ENCODE measurements at places on chromosomes 11 and 22.
A peak's percentile ranks its signal among the peaks of the same experiment; 100 is the strongest.

DNA sequence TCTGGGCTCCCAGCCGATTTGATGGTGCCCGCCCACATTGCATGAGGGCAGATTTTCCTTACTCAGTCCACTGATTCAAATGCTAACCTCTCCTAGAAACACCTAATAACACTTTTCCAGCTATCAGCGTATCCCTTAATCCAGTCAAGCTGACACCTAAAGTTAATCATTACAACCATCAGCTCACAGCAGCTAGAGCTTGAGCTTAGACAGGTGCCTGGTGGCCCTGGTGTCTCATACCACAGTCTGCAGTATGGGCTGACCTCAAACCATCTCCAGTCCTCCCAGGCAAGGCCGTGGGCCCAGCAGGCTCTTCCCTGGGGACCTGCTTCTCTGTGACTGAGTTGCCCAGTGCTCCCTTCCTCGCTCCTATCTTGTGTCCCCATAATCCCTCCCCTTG is 174.4 kb upstream of the NECTIN1 start:
- DNase-seq: peak; percentile 46

- DNase-seq: peak; percentile 67
These were observed 1329.0 kb downstream of the LRRC4C start for GRCh38 chr11:40130427-40130826.

- peak; percentile 74 for DNase-seq
These were observed 15.8 kb upstream of the SIK2 start for GRCh38 chr11:111586388-111586831.

DNA sequence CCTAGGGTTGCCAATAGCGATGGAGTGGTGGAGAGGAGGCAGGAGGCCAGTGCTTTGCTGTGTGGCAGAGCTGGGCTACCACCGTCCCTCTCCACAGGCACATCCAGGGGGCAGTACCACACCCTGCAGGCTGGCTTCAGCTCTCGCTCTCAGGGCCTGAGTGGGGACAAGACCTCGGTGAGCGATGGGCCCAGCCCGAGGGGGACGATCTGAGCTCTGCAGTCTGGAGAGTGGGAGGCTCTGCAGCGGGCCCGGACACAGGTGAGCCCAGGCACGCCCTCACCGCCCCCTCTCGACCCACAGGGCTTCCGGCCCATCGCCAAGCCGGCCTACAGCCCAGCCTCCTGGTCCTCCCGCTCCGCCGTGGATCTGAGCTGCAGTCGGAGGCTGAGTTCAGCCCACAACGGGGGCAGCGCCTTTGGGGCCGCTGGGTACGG is 2.5 kb downstream of the PKP3 start:
- DNase-seq: peak; percentile 55

DNA sequence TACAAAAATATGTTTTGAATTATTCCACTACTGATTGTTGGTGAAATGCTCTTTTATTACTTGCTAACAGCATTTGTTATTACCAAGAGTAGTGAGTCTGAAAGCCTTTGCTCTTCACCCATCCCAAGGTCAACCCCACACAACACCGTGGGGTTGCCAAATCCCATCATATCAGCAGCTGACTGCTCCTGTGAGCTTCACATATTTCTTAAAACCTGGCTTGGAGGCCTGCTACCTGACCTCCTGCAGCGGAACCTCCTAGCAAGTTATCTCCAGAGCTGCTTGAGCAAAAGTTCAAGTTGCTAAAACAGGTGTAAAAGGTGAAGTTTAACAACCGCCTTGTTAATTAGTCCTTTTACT is 20.1 kb upstream of the EIF3M start:
- no peak for DNase-seq

GRCh38 chr22:22927888-22928665 is 40.5 kb downstream of the IGLL5 start:
- DNase-seq: no peak

DNA sequence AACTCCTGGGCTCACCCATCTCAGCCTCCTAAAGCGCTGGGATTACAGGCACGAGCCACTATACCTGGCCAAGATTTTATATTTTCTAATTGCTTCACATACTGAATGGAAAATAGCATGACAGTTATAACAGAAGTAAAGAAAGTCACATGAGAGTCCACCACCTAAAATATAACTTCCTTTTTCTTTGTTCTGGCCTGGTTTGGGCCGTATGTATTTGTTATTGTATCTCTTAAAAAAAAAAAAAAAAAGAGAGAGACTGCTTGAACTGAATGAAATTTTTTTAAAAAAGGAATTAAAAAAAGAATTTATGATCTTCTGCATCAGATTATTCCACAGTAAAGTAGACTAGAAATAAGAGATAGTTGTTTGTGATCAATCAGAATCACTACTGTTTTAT is 86.0 kb upstream of the GRIK4 start:
- no peak for DNase-seq

DNA sequence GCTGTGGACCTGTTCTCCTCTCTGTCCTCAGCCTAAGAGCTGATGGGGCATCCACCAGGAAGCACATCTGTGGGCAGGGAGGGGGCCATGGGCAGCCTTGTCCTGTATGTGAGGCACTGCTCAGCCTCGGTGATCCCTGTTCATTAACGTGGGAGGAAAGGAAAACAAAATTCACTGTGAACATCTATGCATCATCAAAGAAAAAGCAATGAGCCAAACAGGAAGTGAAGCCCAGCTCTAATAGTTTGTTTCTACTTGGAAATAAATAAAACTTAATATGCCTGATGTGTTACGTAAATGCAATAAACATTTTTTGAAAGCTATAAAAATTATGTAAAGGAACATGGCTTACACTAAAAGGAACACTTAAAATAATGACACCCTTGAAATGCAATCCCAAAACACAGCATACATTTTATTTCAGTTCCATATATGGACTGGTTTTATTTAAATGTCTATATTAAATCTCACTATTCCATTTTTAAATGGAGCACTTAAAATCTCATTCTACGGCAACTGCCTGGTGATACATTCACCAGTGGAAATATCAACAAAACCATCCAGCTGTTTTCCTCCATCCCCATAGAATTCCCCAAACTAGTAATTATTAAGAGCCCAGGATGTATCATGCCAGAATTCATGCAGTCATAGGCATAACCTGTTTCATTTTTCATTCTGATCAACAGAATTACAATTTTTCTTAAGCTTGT is 78.3 kb downstream of the ZNF280B start:
- DNase-seq: no peak

DNA sequence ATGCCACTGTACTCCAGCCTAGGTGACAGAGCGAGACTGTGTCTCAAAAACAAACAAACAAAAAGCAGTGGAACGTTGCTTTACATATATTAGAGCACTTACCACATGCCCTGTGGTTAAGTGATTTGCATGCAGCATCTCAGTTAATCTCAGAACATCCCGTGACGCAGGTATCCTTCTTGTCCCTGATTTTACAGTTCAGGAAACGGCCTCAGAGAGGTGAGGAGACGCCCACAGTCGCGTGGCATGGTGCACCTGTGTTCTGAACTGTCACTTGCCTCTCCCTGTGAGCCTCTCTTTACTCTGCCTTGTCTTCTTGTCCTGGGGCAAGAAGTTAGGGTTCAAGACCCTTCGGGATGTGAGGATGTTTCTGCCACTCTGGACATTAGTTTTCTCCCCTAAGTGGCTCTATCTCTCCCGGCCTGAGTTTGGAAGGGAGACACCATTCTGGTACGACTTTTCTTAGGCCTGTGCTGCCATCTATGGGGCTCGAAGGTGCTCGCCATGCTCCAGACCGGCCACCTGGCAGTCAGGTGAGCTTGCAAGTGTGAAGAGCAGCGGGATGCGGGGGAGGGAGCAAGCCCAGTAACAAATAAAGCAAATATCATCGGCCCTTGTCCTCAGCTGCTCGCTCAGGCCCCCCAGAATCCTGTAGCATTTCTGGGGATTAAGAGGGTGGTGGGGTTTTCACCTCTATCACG is 25.6 kb downstream of the YWHAH start:
- peak; percentile 72 for DNase-seq

GRCh38 chr22:39478441-39478850 is 21.6 kb downstream of the MGAT3 start:
- DNase-seq: no peak

- DNase-seq: no peak
These were observed 2.0 kb downstream of the PLXNB2 start for GRCh38 chr22:50305393-50305922.

DNA sequence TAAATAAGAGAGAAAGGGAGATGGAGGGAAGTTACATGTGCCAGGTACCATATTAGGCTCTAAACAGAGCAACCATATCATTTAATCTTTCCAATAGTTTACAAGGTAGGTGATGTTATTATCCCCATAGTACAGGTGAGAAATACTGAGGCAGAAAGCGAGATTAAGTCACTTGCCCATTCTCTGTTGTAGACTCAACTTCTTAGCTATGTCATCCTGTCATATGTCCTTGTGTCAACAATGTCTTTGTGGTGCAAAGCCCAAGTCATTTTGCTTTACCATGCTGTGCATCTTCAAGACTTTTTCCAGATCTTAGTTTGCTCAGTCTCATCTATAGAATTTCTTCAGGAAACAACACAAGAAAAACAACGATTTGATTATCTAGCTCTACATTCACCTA is 205.0 kb upstream of the E2F8 start:
- DNase-seq: no peak

- peak; percentile 74 for DNase-seq
These were observed 486 bp downstream of the NAP1L4 start for GRCh38 chr11:2991452-2992233.
